Colonic mucosa (tissue), 4 donors: ENCODE measurements at places on chromosomes 2 and 18. TPM values are rescaled to one million over a fixed set of nuclear protein-coding genes. Genes with fewer than 3 reads are reported as not detected.

DNA sequence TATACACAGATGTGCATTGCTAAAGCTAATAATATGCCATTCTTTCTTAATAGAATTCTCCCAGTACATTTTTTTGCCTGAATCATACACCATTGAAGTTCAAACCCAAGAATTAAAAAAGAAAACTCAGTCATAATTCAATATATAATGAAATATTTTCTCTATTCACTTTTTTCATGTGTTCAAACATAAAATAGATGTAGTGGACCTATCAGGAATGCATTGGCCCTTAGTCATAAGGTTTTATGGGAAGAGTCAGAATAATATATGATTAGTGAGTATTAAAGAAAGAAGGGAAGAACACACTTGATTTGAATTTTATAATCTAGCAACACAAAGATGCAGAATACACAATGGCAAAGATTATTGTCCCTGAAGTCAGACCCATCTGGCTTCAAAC, 297.0 kb upstream of the COL3A1 start:
- no peaks in the 10 kb centered on the region for H3K36me3 ChIP-seq
- no peak for DNase-seq
- H3K27me3 ChIP-seq: no peaks in the 10 kb centered on the region
- H3K4me3 ChIP-seq: no peak overlapping the region
- no peak overlapping the region for H3K27ac ChIP-seq

GRCh38 chr18:12246849-12247808, 7.0 kb upstream of the CIDEA start:
- no peaks in the 10 kb centered on the region for H3K4me1 ChIP-seq
- DNase-seq: no peak
- no peaks in the 10 kb centered on the region for H3K27me3 ChIP-seq
- H3K4me3 ChIP-seq: no peak overlapping the region
- H3K36me3 ChIP-seq: no peaks in the 10 kb centered on the region
- no peak overlapping the region for H3K27ac ChIP-seq

DNA sequence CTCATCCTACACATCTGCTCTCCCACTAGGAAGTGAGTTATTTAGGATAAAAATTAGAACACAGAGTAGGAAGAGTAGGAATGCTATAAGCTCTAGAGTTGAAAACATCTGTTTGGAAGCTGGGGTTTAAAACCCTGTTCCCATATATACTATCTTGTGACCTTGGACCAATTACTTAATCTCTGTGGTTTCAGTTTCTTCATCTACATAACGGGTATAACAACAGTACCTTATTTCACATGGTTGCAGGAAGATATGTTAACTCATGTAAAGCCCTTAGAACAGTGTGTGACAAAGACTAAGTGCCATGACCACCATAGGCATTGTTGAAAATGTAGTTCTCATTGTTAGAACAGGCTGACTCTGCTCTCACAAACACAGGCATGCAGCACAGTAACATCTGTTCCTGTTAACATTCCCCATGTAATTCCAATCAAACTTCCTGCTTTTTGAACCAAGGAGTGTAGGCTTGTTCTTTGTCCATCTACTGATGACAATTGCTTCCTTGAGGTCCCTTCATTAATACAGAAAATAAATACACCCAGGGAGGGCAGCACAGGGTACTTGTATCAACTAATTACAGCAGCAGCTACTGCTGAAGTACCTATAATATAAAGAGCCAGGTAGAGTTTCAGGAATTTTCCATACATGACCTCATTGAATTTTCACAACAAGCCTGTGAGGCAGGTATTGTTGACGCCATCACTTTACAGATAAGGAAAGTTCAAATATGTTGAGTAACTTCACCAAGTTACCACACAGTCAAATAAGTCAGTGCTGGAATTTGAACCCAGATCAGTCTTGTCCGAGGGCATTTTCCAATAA, 204.2 kb downstream of the L3MBTL4 start:
- no peaks in the 10 kb centered on the region for H3K36me3 ChIP-seq
- no peak overlapping the region for H3K4me3 ChIP-seq
- no peak overlapping the region for H3K27ac ChIP-seq
- H3K4me1 ChIP-seq: no peaks in the 10 kb centered on the region
- DNase-seq: no peak

GRCh38 chr2:40534528-40534927, 82.6 kb upstream of the SLC8A1 start:
- DNase-seq: no peak
- no peaks in the 10 kb centered on the region for H3K27me3 ChIP-seq
- H3K27ac ChIP-seq: no peak overlapping the region
- no peak overlapping the region for H3K4me3 ChIP-seq
- no peaks in the 10 kb centered on the region for H3K4me1 ChIP-seq

DNA sequence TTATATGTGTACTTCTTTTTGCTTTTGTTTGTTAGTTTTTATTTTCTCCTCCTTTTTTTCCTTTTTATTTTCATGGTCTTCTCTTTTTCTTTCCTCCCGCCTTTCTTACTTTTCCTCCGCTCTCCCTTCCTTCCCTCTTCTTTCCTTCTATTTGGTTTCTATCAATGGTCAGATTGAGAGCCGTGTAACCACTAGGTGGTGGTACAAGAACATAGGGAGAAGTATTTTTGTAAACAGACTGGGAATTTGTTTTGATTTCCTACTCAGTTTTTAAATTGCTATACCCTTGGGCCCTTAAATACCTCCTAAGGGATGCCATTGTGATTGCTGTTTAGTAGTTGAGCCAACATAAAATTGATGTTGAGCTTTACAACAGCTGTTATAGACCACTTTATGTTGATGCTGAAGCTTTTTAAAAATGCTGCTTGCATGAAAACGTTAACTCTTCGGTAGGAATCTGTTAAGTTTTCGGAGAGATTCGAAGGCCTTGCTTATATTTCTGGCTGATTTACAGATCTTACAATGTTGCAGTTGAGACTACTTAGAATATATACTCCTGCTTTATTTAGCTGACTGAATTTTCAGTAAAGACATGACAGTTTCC, 124.2 kb downstream of the UBE2E3 start:
- no peak overlapping the region for H3K4me3 ChIP-seq
- no peaks in the 10 kb centered on the region for H3K27me3 ChIP-seq
- no peak overlapping the region for H3K27ac ChIP-seq
- no peaks in the 10 kb centered on the region for H3K36me3 ChIP-seq
- no peaks in the 10 kb centered on the region for H3K4me1 ChIP-seq
- peak; percentile 24 for DNase-seq

GRCh38 chr2:99607454-99607853, 117.6 kb upstream of the REV1 start:
- DNase-seq: no peak
- no peaks in the 10 kb centered on the region for H3K36me3 ChIP-seq
- no peak overlapping the region for H3K4me3 ChIP-seq

DNA sequence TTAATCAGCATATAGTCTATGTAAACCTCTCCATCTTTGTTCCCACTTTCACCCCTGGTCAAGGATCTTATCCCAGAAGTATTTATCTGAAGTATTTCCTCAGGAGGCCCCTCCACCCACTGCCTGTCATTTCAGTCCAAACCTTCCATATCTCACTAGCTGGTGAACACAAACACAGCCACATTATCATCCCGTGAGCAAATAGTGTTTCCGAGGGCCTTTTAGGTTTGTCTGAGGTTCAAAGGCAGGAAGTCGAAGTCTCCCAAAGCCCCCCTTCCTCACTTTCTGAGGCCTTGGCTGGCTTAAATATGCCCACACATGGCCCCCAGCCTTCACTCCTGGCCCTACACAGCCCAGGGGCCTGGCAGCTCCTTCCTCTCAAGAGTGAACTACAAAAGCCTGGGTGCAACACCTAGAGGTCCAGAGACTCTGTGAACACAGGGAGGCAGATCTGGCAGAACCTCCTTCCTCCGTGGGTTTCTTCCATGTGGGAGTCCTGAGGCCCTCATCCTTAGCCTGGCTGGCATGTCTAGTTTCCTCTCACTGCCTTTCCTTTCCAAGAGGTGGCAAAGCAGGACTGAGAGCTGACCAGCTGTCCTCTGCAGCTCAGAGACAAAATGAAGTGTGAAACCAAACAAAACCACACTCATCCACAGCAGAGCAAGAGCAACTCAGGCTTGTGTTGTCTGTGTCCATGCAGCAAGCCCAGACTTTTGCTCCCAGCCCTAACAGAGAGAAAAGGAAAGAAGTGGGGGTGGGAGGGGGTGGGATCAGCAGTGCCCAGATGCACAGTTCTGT, 264.2 kb downstream of the SS18 start:
- H3K4me1 ChIP-seq: no peaks in the 10 kb centered on the region
- no peak overlapping the region for H3K4me3 ChIP-seq
- no peaks in the 10 kb centered on the region for H3K27me3 ChIP-seq
- no peak for DNase-seq

GRCh38 chr2:140747090-140747489, 1383.7 kb downstream of the LRP1B start:
- no peaks in the 10 kb centered on the region for H3K27me3 ChIP-seq
- H3K27ac ChIP-seq: no peak overlapping the region
- no peaks in the 10 kb centered on the region for H3K4me1 ChIP-seq
- no peak overlapping the region for H3K4me3 ChIP-seq
- H3K36me3 ChIP-seq: no peaks in the 10 kb centered on the region

GRCh38 chr18:58190842-58191530, 147.0 kb downstream of the NEDD4L start:
- no peak for DNase-seq
- H3K27ac ChIP-seq: no peak overlapping the region
- H3K36me3 ChIP-seq: no peaks in the 10 kb centered on the region

DNA sequence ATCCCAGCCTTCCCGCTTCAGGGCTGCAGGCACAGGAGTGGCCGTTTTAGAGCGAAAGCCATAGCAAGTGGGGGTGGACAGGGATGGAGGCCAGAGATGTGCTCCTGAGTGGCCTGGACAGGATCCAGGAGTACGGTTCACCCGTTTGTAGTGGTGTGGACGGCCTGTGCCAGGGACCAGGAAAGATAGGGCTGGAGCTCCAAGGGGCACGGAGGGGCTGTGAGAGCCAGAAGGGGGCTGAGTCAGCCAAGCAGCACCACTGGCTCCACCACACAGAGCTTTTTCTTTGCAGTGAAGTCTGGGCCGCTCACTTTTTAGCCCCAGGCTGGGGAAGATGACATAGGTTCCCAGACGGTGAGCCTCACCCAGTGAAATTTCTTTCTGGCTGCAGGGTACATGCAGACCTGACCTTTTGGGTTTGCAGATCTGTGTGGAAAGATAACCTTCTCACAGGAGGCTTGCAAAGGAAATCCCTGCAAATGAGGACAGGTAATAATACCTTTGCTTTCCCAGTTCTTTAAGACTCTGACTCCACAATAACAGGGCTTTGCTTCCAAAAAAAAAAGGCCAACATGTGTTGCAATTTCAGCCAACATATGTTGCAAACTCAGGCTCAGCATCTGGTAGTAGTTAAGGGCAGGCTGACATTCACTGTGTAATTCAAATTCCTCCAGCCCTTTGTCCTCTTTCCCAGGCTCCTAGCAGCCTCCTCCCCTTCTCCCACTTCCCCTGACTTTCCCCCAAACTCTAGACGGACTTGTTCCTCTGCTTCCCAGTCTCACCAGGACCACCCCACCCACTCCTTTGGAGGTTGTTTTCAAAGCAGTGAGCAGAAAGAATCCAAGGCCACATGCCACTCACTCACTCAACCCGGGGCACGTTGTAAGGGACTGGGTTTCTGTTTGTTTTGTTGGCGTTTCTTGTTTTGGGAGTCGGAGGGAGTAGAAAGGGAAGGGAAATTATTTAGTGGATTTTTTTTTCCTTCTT, 20.3 kb upstream of the LAPTM4A start:
- no peaks in the 10 kb centered on the region for H3K27me3 ChIP-seq
- no peak overlapping the region for H3K4me3 ChIP-seq
- peak overlapping the region; percentile 53 for H3K27ac ChIP-seq
- H3K36me3 ChIP-seq: no peaks in the 10 kb centered on the region
- no peak for DNase-seq
- no peaks in the 10 kb centered on the region for H3K4me1 ChIP-seq

- peaks cover 8% of the 10 kb centered on the region for H3K4me1 ChIP-seq
- peak overlapping the region; percentile 50 for H3K4me3 ChIP-seq
- no peak overlapping the region for H3K27ac ChIP-seq
- no peaks in the 10 kb centered on the region for H3K36me3 ChIP-seq
- no peaks in the 10 kb centered on the region for H3K27me3 ChIP-seq
These were observed 44.7 kb downstream of the MRPS5 start for GRCh38 chr2:95076705-95077529.

- H3K27me3 ChIP-seq: no peaks in the 10 kb centered on the region
- no peak overlapping the region for H3K27ac ChIP-seq
- H3K36me3 ChIP-seq: no peaks in the 10 kb centered on the region
These were observed 84.6 kb upstream of the GYPC start for GRCh38 chr2:126571403-126571802.

SPEG gene
- 6.2 TPM for total RNA-seq

GNLY gene
- total RNA-seq: 4.7 TPM

FAM110C gene
- 24.6 TPM for total RNA-seq

ABCG8 gene
- total RNA-seq: 0.48 TPM

ST8SIA5 gene
- total RNA-seq: 0.37 TPM

WNT6 gene
- total RNA-seq: 0.37 TPM

ANKRD30B gene
- not detected for total RNA-seq

ABCB11 gene
- total RNA-seq: 1.1 TPM
